ENCODE measurements at places on chromosomes 5 and 9. TPM values are rescaled to one million over a fixed set of nuclear protein-coding genes. Genes with fewer than 3 reads are reported as not detected.

The SOHLH1 gene
- not detected for total RNA-seq

The CDKN2A gene
- 86.1 TPM for total RNA-seq

The SMIM33 gene
- not detected for total RNA-seq

The PPIC gene
- total RNA-seq: 44.8 TPM

The NR5A1 gene
- total RNA-seq: 0.25 TPM

The PCDHB14 gene
- 7.1 TPM for total RNA-seq

The CNOT6 gene
- 54.4 TPM for total RNA-seq

The MEGF10 gene
- total RNA-seq: 3.0 TPM

The PTPDC1 gene
- 13.7 TPM for total RNA-seq

The NPDC1 gene
- 84.0 TPM for total RNA-seq

The MAMDC4 gene
- total RNA-seq: 22.6 TPM

The PCDHB8 gene
- total RNA-seq: 2.4 TPM

The ECSCR gene
- 0.29 TPM for total RNA-seq

The ADAMTS12 gene
- total RNA-seq: 13.5 TPM

The ANKRD31 gene
- 1.4 TPM for total RNA-seq

The COL5A1 gene
- total RNA-seq: 549 TPM

The GMCL2 gene
- total RNA-seq: not detected

The ZNF883 gene
- total RNA-seq: 8.6 TPM

The HK3 gene
- 0.60 TPM for total RNA-seq

The SNCAIP gene
- 113 TPM for total RNA-seq

The GADD45G gene
- 1.0 TPM for total RNA-seq

The SOX30 gene
- not detected for total RNA-seq

The ARL14EPL gene
- total RNA-seq: 0.25 TPM
